Astrocyte (in vitro differentiated cells and primary cell): ENCODE measurements at places on chromosomes 5 and 9. TPM values are rescaled to one million over a fixed set of nuclear protein-coding genes. Genes with fewer than 3 reads are reported as not detected.
A peak's percentile ranks its signal among the peaks of the same experiment; 100 is the strongest.

GRCh38 chr5:92800365-92800764 lies 780.7 kb downstream of the NR2F1-AS1 start:
- DNase-seq, result peak; percentile 40

GRCh38 chr9:33295571-33295970 lies 5.3 kb downstream of the NFX1 start:
- DNase-seq, result no peak

- DNase-seq, result peak; percentile 18
These were observed 251.6 kb upstream of the PTGER4 start for GRCh38 chr5:40428126-40428525.

Gene TAF11L10
- not detected in 2 replicates for total RNA-seq

- DNase-seq, result no peak
These were observed 437.9 kb downstream of the CSNK1G3 start for GRCh38 chr5:123949807-123950340.

DNA sequence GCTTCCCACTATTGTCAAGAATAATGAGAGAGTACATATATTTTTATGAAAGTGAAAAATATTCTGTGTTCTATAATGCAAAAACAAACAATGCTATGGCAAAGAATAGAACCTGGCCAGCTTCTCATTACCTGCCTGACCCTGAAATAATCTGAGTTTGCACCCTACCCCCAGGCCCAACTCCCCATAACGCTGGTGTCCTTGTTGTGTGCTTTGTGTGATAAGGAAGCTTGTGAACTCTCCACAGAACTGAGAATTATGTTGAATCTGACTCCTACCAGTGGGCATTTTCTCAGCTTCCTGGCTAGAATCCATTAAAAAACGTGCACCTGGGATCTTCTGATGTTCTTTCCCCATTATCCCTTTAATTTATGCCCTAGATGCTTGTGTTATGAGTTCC lies 178.0 kb upstream of the GNA14 start:
- DNase-seq, result no peak

Gene TIMD4
- total RNA-seq, result not detected in 2 replicates

DNA sequence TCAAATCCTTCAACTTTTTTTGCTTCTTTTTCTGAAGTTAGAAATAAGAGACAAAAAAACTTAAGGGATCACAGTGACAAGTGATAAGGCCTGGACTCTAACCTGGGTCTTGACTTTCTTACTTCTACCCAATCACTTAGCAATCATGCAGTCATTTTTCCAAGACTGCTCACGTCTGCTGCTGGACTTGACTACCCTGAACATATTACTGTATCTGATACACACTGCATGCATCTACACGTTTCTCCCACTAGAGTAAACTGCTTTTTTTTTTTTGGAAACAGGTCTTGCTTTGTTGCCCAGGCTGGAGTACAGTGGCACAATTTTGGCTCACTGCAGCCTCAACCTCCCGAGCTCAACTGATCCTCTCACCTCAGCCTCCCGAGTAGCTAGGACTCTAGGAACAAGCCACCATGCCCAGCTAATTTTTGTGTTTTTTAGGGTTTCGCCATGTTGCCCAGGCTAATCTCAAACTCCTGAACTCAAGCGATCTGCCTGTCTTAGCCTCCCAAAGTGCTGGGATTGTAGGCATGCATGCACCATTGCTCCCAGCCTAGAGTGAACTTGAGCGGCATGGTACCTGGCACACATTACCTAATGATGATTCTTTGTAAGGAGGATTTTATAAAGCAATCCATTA lies 7.4 kb downstream of the PLIN2 start:
- DNase-seq, result no peak

GRCh38 chr9:134594078-134594941 lies 47.3 kb upstream of the COL5A1 start:
- no peak for DNase-seq

DNA sequence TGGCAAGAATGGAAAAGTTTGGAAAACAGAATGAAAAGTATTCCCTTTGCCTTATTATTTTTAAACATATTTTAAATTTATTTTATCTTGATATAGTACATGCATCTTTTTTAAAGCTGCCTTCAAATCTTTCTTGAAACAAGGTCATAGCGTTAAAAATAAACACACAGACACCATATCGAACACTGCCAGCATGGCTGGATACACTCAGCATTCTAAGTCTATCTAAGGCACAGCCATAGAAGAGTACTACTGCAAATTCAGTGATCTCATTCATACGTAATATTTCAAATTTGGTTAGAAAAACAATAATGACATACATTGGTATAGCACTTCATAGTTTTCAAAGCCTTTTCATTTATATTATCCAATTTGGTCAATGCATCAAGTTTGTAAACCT lies 57.5 kb downstream of the EPB41L4B start:
- DNase-seq, result no peak

DNA sequence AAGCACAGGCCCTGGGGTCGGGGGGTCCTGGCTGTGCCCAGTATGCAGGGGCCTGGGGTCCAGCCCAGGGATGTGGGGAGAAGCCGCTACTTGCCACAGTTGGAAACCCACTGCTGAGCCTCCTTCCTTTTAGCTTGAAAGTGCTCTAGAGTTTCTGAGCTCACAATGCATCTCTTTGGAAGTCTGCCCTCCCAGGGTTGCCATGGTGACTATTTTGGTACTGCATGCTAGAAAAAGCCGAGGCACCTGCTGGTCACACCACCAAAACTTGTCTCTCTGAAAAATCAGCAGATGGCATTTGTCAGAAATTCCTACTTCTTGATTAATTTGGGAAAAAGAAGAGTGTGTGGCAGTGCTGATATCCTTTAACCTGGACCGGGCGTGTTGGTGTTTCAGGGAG lies 151.8 kb downstream of the SEC61B start:
- no peak for DNase-seq

- DNase-seq, result no peak
These were observed 61.0 kb downstream of the SUB1 start for GRCh38 chr5:32646061-32646969.

GRCh38 chr5:130099008-130099407 lies 194.7 kb downstream of the CHSY3 start:
- no peak for DNase-seq
